ENCODE measurements at places on chromosomes 5 and 9.

- no peak for DNase-seq
Measured at GRCh38 chr5:142636093-142636492, 49.8 kb downstream of the FGF1 start.

DNA sequence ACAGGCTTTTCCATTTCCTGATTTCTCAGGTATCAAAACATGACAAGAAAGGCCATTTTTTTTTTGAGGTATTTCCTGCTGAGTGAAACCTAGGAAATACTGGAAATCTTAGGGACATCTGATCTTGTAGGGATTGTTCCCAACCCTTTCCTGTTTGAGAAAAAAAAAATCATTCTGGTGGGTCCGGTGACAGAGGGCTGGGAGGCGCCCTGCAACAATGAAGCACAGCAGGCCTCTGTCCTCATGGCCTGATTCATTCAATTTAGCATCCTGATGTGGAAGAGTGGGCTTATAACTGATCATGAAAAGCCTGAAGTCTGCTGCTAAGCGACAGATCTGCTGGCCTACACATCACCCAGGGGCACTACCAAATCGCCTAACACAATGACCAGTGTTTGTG is 3.0 kb upstream of the C9orf153 start:
- DNase-seq = no peak

DNA sequence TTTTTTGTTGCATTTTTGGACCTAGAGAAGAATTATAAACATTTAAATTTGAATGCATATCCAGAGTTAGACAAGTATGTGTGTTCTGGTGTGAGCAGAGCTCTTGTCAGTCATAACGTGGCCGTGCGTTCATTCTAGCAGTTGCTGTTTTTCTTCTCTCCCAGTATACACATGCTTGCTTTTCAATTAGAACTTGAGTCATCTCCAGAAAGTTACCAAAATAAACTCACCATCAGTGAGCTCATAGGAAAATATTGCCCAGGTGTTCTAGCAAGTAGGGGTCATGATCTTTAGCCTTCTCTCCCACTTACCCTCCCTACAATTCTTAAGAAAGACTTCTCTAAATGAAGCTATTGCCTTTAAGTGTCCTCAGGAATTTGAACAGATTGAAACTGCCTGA is 247.5 kb upstream of the TUT7 start:
- no peak for DNase-seq

- DNase-seq = no peak
Measured at GRCh38 chr5:172785429-172786088, 14.6 kb upstream of the DUSP1 start.

GRCh38 chr5:93512799-93513198 is 68.2 kb downstream of the NR2F1-AS1 start:
- no peak for DNase-seq

DNA sequence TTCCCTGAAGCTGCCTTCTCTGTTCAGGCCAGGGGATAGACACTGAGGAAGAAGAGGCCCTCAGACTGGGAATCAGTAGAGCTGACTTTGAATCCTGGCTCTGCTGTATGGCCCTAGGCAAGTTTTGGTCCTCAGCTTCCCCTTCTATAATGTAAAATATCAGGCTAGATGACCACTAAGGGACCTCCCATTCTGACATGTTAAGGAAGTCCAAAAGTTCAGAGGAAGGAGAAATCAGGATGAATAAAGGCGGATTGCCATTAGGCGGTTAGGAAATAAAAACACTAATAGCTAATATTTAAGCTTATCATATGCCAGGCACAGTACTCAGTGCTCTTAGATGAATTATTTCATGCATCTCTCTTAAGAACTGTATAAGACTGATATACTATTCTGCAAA is 8.9 kb upstream of the TNIP1 start:
- no peak for DNase-seq

DNA sequence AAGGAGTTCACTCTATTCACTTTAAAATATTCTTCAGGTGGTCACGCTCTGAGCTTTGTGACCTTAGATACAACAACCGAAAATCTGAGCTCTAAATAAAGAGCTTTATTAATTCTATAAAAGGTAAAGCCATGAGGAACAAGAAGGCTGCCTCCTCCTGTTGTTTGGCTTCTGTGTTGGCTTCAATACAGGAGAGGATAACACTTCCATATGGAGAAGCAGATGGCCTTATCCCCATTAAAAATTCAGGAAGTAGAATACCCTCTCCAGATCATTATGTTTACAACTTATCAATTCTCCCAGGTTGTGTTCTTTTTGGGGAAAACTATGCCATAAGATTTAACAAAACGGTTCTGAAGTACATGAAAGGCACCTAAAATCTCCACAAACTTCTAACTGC is 128.4 kb downstream of the TTC39B start:
- no peak for DNase-seq

GRCh38 chr5:53820802-53821171 is 260.3 kb downstream of the NDUFS4 start:
- no peak for DNase-seq

DNA sequence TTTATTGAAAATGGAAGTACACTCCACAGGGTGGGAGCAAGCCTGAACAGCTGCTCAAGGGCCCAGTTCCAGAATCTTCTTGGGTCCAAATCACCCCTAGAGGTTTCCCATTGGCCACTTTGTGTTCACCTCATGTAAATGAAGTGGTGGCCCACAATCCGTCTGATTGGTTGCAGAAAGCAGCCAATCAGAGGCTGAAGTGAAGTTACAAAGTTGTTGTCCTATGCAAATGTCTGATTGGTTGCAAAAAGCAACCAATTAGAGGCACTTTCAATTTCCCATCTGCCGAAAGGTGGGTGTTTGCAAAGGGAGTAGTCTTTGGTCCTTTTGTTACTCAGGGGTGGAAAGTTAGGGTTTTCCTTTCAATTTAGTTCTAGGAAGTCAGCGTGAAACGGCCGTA is 8.8 kb downstream of the TMEM171 start:
- no peak for DNase-seq

GRCh38 chr9:126365780-126366179 is 39.2 kb downstream of the MVB12B start:
- DNase-seq = no peak

- DNase-seq = no peak
Measured at GRCh38 chr9:89384783-89385182, 66.5 kb downstream of the SECISBP2 start.

DNA sequence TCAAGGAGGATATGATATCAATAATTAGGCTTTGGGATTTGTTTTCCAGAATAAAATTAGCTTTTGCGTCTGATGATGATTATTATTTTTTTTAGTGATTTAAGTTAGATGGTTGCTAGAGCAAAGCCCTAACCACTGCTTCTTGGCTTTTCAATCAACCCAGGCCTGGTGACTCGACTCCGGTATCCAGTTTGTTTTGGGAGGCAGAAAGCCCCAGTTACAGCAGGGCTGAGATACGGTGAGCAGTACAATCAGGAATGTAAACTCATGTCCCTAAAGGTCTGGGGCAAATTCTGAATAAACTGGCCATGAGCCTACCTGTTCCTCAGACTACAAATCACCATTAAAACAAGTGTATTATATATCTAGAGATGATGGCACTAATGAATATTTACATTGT is 24.4 kb upstream of the CYFIP2 start:
- no peak for DNase-seq

DNA sequence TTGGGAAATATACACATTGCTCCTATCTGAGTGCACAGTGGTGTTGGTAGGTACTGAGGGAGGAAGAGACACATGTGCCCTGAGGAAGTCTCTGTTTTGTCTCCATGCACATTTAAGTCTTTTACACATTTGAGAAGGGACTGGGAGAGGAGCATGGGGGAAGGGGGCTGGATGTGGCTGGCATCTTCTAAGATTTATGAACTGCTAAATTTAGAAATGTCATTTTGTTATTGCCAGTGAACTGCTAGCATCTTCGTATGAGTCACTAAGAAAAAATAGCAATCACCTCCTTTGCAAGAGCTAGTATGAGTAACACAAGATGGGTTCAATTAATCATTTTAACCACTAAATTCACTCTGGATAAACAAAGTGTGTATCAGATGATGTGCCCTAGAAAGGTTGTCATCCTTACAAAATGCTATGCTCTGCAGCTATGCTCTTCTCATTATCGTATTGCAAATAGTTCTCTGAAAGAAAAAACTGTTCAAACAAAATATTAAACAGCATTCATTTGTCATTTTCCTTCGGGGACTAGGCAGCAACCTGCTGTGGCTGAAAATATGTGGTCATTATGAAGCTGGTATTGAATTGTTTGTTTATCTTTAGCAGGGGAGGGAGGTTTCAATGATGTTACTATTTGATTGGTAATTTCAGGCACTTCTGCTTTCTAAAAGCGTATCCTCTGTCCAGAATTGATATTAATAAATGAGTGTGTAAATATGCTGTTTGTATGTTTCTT is 236.5 kb downstream of the DMRTA1 start:
- DNase-seq = no peak

DNA sequence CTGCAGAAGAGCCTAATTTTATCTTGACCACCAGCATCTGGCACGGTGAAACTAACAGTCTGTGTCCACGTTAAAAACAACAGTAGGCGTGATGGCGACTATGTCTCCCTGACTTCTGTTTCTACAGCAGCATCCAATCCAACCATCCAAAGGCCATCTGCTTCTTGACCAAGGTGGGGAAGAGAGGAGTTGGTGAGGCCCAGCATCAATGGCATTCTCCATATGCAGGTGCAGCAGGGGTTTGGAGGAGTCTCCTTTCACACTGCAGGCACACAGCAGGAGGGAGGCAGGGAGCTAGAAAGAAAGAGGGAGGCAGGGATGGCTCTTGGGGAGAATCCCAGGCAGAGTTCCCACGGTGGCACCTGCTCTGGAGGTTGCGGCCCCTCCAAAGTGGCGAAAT is 27.0 kb downstream of the MGAT1 start:
- DNase-seq = no peak

GRCh38 chr5:94690778-94691177 is 72.3 kb downstream of the SLF1 start:
- DNase-seq = no peak

DNA sequence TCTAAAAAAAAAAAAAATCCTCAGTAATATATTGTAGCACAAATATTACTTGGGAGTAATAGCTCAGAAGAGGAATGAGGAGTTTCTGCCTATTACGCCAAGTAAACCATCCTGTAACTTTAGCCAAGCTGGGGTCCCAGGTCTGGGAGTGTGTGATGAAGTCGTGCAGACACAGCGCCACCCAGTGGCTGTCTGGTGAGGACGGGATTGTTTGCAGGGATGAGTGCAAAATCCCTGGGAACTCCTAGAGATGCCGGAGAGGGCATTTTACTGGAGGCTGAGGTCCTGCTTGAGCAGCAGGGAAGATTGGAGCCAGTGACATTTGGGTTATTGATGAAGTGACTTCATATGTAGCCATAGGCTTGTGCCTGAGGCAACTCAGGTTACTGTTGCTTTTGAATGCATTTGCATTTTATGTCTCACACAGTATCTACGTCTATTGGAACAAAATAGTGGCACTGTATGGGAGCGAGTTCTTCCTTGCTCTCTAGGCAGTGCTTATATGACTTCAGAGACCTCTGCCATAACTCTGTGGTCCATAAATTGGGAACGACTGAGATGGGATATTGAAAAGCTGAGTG is 72.8 kb downstream of the PSAT1 start:
- DNase-seq = peak; percentile 42

DNA sequence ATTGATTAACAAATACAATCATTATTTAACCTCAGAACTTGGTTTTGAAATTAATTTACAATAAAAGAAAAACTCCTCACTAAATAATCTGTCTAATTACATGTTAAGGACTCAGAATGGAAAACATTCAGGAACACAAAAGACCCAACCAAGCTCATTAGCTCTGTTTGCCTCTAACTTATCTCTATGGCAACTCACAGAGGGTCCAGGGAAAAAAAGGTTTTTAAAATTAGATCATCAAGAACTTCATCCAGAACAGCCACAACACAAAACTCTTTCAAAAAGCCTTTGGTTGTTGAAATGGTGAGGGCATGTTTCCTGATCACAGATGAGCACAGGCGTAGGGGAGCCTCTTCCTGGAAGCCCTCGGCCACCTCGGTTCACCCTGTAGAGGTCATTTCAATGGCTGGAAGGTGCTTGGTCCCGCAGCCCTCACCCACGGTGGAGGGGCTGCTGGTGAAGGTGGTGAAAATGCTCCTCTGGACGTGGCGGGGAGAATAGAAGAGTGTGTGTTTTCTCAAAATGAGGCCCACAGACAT is 17.2 kb upstream of the TCF7 start:
- no peak for DNase-seq

DNA sequence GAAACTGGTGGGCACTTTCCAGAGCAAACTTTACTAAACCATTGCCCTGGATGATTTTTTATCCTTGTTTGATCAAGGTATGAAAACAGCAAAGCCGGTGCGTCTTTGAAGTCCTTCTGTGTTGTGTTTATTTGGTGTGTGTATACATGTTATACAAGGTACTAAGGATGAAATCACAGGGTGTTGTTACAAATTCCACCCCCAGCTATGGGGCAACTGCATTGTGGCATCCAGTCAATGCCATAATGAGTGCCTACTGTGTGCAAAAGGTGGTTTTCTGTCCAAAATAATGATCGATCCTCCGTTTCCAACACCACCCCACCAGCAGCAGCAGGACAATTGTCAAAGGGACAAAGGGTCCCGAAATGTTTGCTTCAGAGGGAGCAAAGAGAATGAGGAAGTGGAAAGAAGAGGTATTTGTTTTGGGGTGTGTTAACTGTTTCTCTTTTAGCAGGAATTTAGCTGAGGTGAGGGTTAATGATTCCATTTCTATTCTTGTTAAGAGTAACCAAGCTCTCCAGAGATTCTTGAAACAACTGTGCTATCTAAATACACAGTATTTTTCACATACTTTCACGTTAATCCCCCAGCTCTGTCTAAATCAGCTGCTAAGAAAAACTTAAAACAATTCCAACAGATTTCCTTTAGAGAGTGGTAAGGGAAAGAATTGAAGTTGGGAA is 568.7 kb upstream of the KLF4 start:
- no peak for DNase-seq

DNA sequence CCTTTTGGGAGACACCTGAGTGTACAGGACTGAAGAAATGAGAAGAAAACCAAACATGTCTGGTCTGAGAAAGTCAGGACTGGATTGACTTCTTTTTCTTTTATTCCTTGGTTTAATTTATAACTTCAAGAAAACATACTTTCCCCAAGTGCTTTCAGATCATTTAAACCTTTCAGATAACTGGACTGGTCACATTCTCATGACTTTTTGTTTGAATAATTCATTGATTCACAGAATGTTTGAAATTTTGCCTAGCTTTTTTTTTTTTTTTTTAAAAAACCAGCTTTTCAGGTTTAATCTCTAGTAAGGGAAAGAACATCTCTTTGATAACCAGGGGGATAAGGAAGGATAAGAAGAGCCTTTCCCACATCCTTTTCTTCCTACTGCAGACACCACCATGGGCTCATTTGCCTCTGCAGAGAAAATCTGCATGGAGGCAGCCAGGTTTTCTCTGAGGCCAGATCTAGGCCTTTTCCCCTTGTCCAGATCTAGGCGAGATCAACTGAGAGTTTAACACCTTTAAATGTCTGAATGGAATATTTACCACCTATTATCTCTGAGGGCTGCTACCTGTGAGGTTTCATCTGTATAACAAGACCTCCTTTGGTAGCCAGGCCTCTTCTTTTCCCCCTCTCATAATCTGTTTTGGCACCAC is 45.0 kb upstream of the SLC28A3 start:
- no peak for DNase-seq

- no peak for DNase-seq
Measured at GRCh38 chr5:177303925-177304391, 359 bp downstream of the PRELID1 start.

GRCh38 chr5:33319841-33320240 is 120.9 kb upstream of the TARS1 start:
- no peak for DNase-seq
